ENCODE measurements at places on chromosomes 1 and 21. TPM values are rescaled to one million over a fixed set of nuclear protein-coding genes. Genes with fewer than 3 reads are reported as not detected.

DNA sequence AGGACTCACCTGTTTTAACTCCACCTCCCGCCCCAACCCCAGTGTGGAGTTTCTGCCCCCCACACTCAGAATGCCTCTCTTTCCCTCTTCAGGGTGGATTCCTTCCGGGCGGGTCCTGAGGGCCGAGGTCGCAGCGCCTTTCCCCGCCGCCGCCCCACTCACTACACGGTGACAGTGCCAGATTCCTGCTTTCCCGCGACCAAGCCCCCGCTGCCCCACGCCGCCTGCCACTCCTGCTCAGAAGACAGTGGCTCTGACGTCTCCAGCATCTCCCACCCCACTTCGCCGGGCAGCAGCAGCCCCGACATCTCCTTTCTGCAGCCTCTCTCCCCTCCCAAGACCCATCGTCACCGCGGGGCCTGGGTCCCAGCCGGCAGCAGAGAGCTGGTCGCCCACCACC lies 16.7 kb downstream of the INAVA start:
- H3K4me1 ChIP-seq: no peaks in the 10 kb centered on the region
- no peak overlapping the region for H3K27ac ChIP-seq
- no peak overlapping the region for H3K4me3 ChIP-seq
- DNase-seq: no peak

DNA sequence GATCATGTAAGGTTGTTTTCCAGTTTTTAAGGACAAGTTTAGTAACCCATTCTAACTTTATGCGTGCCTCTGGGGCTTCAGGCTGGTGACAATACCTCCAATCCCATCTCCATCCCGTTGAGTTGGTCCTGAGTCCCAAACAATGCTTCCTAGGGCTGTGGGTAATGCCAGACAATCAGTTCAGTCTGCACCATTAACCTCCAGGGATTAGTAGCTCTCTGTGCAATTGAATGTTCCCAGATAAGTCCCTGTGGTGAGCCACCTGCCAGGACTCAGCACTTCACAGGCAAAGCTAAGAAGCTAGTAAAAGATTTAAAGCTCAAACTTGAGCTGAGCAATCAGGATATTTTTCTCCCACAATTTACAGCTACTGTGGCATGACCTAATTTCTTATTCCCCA lies 462.2 kb upstream of the PTBP2 start:
- H3K27ac ChIP-seq: no peak overlapping the region
- H3K36me3 ChIP-seq: no peaks in the 10 kb centered on the region
- no peaks in the 10 kb centered on the region for H3K27me3 ChIP-seq
- H3K4me3 ChIP-seq: no peak overlapping the region

DNA sequence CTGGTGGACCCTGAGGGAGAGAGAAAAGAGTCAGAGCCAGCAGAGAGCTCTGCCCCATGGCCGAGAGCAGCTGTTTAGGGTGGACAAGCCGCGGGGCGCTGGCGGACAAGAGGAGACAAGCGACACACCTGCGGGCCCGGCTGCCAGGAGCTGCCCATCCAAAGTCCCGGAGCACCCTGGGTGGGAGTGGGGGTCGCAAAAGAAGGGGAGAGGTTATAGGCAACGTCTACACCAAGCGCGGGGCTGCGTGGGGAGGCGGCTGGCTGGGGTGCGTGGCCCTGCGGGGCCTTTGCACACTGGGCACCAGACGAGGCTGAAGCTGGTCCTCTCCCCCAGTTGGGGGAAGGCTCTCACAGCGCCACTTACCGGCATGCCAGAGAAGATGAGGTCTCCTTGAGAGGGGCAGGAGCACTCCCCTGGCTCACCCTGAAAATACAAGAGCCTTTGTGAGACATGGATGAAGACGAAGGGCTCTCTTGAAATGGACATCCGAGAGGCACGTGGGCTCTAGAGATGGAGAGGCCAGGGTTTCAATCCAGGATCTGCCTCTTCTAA lies 24.1 kb downstream of the COL16A1 start:
- peaks cover 7% of the 10 kb centered on the region for H3K36me3 ChIP-seq
- DNase-seq: no peak

- peaks cover 4% of the 10 kb centered on the region for H3K4me1 ChIP-seq
- no peak overlapping the region for H3K4me3 ChIP-seq
- H3K27ac ChIP-seq: no peak overlapping the region
- no peaks in the 10 kb centered on the region for H3K36me3 ChIP-seq
Measured at GRCh38 chr1:197783510-197783948, 8.2 kb upstream of the DENND1B start.

DNA sequence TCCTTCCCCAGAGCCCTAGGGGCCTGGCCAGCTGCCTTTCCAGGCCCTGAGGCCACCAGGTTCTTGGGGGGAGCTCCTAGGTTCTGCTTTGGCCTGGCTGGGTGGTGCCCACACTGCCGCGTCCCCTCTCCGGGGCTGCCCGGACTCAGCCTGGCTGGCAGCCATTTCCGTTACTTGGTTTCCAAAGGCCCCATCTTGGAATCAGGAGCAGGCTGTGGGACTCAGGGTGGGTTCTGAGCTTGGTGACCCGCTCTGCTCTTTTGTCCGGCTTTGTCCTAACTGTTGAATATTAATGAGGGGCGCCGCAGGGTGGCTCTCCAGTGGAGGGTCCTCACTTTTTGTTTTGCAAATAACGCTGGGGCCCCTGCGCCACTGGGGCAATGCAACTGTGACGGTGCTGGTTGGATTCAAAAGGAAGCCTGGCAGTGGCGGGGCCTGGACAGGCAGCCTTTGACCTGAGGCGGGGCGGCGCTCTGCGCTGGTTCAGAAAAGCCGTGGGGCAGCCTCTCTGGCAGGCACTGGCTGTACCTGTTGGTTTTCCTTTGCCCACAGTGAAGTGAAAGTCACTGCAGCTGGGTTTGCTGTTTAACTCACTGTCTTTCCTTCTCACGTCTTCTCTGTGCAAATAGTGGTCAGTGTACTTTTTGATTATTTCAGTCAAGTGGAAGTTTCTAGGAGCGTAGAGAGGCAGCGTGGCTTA lies 20.2 kb downstream of the SKI start:
- no peaks in the 10 kb centered on the region for H3K27me3 ChIP-seq
- no peaks in the 10 kb centered on the region for H3K36me3 ChIP-seq
- H3K4me3 ChIP-seq: peak overlapping the region; percentile 14
- H3K27ac ChIP-seq: peak overlapping the region; percentile 61
- peaks cover 87% of the 10 kb centered on the region for H3K4me1 ChIP-seq
- DNase-seq: peak; percentile 76

- H3K27ac ChIP-seq: no peak overlapping the region
- DNase-seq: no peak
- H3K27me3 ChIP-seq: no peaks in the 10 kb centered on the region
- peaks cover 12% of the 10 kb centered on the region for H3K36me3 ChIP-seq
- peaks cover 26% of the 10 kb centered on the region for H3K4me1 ChIP-seq
Measured at GRCh38 chr1:205535866-205536758, 31.6 kb downstream of the CDK18 start.

- H3K27ac ChIP-seq: peak overlapping the region; percentile 91
- H3K4me1 ChIP-seq: peaks cover 70% of the 10 kb centered on the region
Measured at GRCh38 chr1:11736746-11737639, 1.1 kb downstream of the AGTRAP start.

GRCh38 chr1:181113059-181113641 lies 24.6 kb downstream of the IER5 start:
- H3K27me3 ChIP-seq: no peaks in the 10 kb centered on the region
- no peak overlapping the region for H3K4me3 ChIP-seq
- no peak for DNase-seq

PADI2 gene
- total RNA-seq: 18.4 TPM

PCSK9 gene
- 25.7 TPM for total RNA-seq
